A549 treated with Hydrocortisone at 1 μM for 4 hours (cell line): ENCODE measurements at places on chromosomes 6 and 20. TPM values are rescaled to one million over a fixed set of nuclear protein-coding genes. Genes with fewer than 3 reads are reported as not detected.

The RPS21 gene
- 2,384 to 3,109 TPM (median 2,755 TPM) in 5 replicates for total RNA-seq

The NOTCH4 gene
- total RNA-seq: 0.57 to 0.80 TPM (median 0.75 TPM) in 5 replicates

The WFDC5 gene
- total RNA-seq: not detected in 5 replicates

The ZC3H12D gene
- total RNA-seq: 0.03 to 0.12 TPM (median 0.06 TPM) in 4 of 5 replicates, not detected in the other

The CDH4 gene
- total RNA-seq: 5.8 to 9.4 TPM (median 7.9 TPM) in 5 replicates

The C6orf52 gene
- 1.5 to 2.7 TPM (median 2.1 TPM) in 5 replicates for total RNA-seq

The SLC25A27 gene
- 0.32 to 0.61 TPM (median 0.40 TPM) in 5 replicates for total RNA-seq

The PGC gene
- total RNA-seq: 0.08 to 0.14 TPM (median 0.12 TPM) in 3 of 5 replicates, not detected in the others

The ERVFRD-1 gene
- not detected in 5 replicates for total RNA-seq

The PCK1 gene
- 0.03 to 0.17 TPM (median 0.06 TPM) in 5 replicates for total RNA-seq

The BNIP5 gene
- 0.02 to 0.05 TPM (median 0.03 TPM) in 4 of 5 replicates, not detected in the other for total RNA-seq

The HTR1B gene
- total RNA-seq: 0.13 to 0.25 TPM (median 0.18 TPM) in 5 replicates

The ANKRD6 gene
- 1.5 to 2.4 TPM (median 1.8 TPM) in 5 replicates for total RNA-seq

The AIF1 gene
- not detected in 5 replicates for total RNA-seq

The SPATA25 gene
- total RNA-seq: 0.26 to 0.86 TPM (median 0.52 TPM) in 5 replicates

The SPDEF gene
- 1.4 to 2.0 TPM (median 1.9 TPM) in 5 replicates for total RNA-seq

The CUL7 gene
- 6.5 to 8.8 TPM (median 7.8 TPM) in 5 replicates for total RNA-seq

The MEI4 gene
- not detected in 5 replicates for total RNA-seq

The SIM1 gene
- not detected in 5 replicates for total RNA-seq

The SLC22A7 gene
- not detected in 5 replicates for total RNA-seq

The ARFGEF3 gene
- total RNA-seq: 0.44 to 0.66 TPM (median 0.51 TPM) in 5 replicates

The TRIM10 gene
- total RNA-seq: not detected in 5 replicates

The SRSF12 gene
- total RNA-seq: 1.3 to 2.2 TPM (median 1.7 TPM) in 5 replicates

The CTAGE9 gene
- total RNA-seq: not detected in 5 replicates

The TMEM217 gene
- 0.41 to 0.82 TPM (median 0.64 TPM) in 5 replicates for total RNA-seq

The MUCL3 gene
- 0.07 to 0.15 TPM (median 0.12 TPM) in 5 replicates for total RNA-seq

The GGTLC1 gene
- not detected in 5 replicates for total RNA-seq

The SPTLC3 gene
- total RNA-seq: 0.01 to 0.12 TPM (median 0.09 TPM) in 3 of 5 replicates, not detected in the others

The IMPG1 gene
- total RNA-seq: not detected in 5 replicates
